Stimulated activated CD4-positive, alpha-beta T cell treated with anti-CD3 and anti-CD28 coated beads, Interleukin-2, amount 100 ng/mL, for 24 hours (primary cell): ENCODE measurements at places on chromosomes 1 and 21.

GRCh38 chr21:14548779-14549178 is 2.7 kb upstream of the SAMSN1 start:
- no peak for DNase-seq

DNA sequence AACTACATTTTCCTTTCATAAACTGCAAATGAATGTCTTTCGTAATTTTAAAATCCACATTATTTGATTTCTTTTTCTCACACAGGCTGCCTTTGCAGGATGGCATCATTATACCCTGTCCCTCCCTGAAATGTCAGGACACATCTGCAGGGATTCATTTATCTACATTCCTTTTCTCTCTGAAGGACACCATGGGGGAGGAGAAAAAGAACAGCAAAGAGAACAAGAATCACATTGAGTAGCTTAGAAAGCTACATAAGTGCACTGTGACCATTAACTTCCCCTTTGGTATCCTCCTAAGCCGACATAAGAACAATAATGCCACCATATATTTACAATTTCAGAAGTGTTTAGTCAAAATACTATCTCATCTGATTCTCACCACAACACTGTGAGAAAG is 129.5 kb downstream of the PIGK start:
- no peak for DNase-seq

- no peak for DNase-seq
These were observed 1.0 kb downstream of the NCDN start for GRCh38 chr1:35558374-35559316.

- DNase-seq = no peak
These were observed 97.9 kb upstream of the ETV3 start for GRCh38 chr1:157236072-157236471.

GRCh38 chr1:176843352-176844297 is 320.9 kb downstream of the ASTN1 start:
- peak; percentile 1 for DNase-seq

- no peak for DNase-seq
These were observed 21.2 kb upstream of the LRRC8C start for GRCh38 chr1:89611721-89612120.

- DNase-seq = no peak
These were observed 122.7 kb downstream of the CAPN8 start for GRCh38 chr1:223542831-223543230.

DNA sequence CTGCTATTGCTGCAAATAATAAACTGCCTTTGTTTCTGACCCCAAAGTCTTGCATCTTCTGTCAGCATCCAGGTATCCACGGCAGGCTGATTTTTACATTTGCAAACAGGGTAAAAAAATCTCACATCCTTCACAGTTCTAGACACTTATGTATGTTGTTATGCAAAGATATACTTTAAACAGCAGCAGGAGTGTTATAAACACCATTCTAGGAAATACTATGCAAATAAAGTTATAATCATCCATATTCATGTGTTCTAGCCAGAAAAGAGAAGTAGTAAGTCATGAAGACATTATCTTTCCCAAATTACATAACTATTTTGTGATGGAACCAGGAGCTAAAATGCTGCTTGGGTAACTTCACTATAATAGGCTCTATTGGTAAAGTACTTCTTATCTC is 534.2 kb downstream of the LTN1 start:
- no peak for DNase-seq

GRCh38 chr1:153536671-153537375 is 1.0 kb upstream of the S100A6 start:
- DNase-seq = no peak

DNA sequence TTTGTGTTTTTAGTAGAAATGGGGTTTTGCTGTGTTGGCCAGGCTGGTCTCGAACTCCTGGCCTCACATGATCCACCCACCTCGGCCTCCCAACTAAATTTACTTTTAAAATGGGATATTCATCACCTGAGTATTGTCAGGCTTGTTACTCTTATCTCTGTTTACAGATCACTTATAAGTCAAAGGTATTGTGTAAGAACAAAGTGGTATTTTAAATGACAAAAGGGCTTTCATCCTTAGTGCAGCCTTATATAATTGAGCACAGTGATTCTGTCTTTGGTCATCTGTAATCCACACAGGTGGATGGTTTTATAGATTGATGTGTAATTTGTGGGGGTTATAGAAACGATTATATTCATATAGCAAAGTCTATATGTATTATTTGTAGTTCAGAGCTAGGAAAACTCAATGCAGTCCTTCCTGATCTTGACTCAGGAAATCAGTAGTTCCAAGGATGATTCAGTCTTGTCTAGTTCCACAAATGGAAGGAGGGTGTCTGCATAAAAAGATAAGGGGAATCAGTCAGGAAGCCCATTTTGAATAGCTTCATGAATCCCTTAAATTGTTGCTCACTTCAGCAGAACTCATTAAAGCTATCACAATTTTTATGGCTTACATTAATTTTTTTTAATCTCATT is 34.6 kb downstream of the STXBP3 start:
- no peak for DNase-seq

DNA sequence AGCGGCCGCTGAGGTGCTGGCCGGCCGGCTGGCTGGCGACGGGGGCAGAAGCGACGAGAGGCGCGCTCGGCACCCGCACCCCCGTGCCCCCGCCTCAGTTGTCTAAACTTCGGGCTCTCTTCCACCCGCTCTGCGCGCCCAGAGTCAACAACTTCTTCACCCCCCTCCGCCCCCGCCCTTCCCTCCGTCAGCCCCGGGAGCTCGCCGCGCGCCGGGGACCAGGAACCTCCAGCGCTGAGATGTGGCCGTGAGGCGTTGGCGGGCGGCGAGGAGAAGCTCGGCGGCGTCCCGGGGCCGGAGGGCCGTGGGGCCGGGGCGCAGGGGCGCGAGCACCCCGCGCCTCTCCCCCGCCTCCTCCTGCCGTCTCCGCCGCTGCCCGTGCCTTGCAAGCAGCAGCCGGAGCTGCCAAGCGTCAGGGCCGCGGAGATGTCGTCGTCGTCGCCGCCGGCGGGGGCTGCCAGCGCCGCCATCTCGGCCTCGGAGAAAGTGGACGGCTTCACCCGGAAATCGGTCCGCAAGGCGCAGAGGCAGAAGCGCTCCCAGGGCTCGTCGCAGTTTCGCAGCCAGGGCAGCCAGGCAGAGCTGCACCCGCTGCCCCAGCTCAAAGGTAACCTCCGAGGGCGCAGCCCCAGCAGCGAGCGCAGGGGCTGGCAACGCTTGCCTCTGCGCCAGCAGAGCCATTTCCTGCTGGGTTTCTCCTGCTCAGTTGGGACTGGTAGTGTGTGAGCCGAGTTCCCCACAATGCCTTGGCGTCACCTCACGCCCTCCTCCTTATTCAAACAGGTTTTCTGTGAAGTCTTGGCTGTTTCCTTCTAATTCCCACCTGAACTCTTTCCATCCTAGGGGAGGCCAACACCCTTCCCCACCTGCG is 710 bp downstream of the PPP2R5A start:
- DNase-seq = peak; percentile 71

DNA sequence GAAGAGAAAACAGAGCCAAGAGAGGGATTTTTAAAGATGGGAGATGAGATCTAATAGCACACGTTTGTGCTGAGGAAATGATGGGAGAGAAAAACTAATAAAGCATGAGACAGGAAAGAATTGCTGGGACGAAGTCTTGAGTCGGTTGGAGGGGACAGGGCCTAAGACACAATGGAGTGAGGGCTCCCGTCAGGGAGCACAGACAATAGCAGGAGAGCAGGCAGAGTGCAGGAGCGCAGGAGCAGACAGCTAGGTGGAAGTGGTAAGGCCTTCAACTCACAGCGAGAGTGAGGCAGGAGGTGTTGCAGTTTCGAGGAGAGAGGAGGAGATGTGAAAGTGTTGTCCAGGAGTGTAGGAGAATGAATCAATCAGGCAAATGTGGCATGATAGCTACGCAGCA is 59.9 kb upstream of the SOX13 start:
- DNase-seq = no peak

DNA sequence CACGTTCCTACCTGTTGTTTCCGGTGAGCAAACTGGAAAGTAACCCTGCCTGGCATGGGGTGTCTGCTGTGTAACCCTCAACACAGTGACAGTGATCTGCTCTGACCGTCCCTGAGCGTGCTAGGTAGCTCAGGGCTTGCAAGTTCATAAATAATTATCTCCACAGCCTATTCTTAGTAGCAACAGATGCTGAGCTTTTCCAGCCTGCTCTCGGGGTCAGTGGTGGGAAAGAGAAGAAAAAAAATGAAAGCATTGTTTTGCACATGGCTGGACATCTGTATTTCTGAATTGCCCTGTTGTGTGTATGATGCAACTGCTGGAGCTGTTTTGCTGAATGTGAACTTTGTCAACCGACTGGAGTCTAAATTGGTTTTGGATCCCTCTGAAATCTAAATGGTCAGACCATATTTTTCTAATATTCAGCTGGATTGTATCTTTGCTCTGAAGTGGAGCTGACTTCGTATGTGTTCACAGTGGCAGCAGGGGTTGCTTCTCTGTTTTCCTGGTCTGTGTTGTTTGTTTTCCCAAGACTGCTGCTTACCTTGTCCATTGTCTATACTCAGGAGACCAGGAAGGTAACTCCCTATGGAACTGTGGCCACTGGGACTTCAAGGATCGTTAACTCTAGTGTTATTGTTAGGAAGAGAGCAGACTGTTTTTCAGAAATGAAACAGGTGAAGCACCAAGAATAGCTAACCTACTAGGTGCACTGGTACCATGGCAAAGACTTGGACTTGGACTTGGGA is 27.0 kb downstream of the TGFB2 start:
- no peak for DNase-seq

GRCh38 chr1:200640963-200641401 is 20.4 kb upstream of the KIF14 start:
- DNase-seq = no peak

- DNase-seq = no peak
These were observed 117.4 kb downstream of the DISC1 start for GRCh38 chr1:231743966-231744365.

- peak; percentile 63 for DNase-seq
These were observed 6.2 kb upstream of the EFCAB14 start for GRCh38 chr1:46724991-46725735.

DNA sequence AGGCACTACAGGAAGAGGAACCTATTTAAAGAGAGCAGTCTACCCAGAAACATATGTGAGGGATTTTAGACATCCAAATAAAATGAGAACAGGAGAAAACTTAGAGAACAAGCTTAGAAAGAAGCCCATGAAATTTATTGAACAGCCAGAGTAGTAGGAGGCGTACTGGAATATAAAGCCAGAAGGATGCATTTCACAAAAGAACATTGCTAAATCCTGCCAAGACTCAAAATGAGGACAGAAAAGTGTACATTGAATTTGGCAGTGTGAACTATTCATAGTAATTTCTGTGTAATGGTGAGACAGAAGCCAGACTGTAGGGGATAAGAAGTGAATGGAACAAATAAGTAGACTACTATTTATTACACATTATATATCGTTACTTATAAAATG is 22.5 kb downstream of the CEPT1 start:
- DNase-seq = no peak

- DNase-seq = no peak
These were observed 37.8 kb downstream of the NSL1 start for GRCh38 chr1:212753749-212754148.

GRCh38 chr1:61993331-61993961 is 201.2 kb upstream of the L1TD1 start:
- no peak for DNase-seq

DNA sequence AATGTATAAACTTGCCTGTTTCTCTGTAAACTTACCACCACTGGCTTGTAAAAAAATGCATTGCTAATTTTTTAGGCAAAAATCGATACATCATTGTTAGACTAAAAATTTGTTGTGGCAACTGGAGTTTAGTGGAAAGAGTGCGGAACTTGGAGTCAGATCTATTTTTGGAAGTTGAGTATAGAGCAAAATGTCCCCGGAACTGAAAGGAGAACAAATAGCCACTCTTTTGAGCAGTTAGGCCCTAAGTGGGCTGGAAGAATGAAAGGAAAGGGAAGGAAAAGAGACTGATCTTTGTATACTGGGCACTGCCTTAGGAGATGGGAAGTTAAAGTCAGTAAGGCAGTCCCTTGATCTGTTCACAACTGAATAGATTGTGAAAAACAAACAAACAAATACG is 30.2 kb downstream of the OPTC start:
- DNase-seq = no peak

- DNase-seq = peak; percentile 52
These were observed 667 bp downstream of the TMEM50B start for GRCh38 chr21:33478935-33479678.

GRCh38 chr1:212671342-212672031 is 28.2 kb downstream of the BATF3 start:
- DNase-seq = no peak

DNA sequence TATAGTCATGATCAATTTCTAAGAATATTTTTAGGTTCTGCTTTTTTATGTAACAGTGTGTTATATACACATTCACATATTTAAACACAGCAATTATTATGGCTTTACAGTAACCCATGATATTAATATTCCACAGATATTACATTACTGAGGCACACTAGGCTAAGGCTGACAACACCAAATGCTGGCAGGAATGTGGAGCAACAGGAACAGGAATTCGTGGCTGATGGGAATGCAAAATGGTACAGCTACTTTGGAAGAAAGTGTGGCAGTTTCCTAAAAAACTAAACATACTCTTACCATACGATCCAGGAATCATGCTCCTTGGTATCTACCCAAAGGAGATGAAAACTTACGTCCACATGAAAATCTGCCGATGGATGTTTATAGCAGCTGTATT is 1.9 kb upstream of the KCNJ9 start:
- no peak for DNase-seq

- no peak for DNase-seq
These were observed 29.6 kb upstream of the WASF2 start for GRCh38 chr1:27519331-27520258.

DNA sequence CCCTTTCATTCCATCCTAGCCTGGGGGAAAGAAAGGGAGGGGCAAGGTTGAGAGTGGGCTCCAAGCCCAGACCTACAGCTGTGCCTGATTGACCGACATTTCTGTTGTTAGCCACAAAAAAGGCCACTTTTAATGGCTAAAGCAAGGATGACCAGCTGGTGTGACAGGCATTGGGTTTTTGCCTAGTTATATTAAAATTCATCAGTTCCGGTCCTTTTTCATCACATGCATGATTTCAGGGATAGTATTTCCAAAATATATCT is 192.3 kb downstream of the ZNF326 start:
- no peak for DNase-seq

- no peak for DNase-seq
These were observed 2.3 kb downstream of the PACC1 start for GRCh38 chr1:212412374-212412773.

- DNase-seq = no peak
These were observed 1.4 kb downstream of the ACADM start for GRCh38 chr1:75725861-75726361.

GRCh38 chr1:21050031-21050430 is 126.7 kb downstream of the EIF4G3 start:
- DNase-seq = no peak
